ENCODE measurements at places on chromosomes 12 and 14.

GRCh38 chr14:18688346-18688745 is 87.4 kb downstream of the OR11H12 start:
- no peak for DNase-seq

DNA sequence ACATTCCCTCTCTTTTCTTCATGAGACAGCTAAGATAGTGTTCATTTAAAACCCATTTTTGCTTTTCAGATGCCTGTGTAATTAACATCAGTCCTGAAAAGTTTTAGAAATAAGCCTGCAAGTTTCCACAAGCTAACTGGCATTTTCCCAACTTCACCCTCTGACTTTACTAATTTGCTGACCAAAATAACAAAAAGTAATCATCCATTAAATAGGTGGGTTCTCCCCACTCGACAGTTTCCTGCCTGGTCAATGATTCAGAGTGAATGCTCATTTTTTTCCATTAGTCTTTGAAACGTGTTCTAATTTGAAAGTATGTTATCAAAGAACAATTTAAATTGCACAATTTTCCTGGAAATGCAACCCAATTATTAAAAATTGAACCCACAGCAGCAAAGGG is 23.6 kb downstream of the NELL2 start:
- no peak for DNase-seq

- no peak for DNase-seq
These were observed 31.4 kb downstream of the FLVCR2 start for GRCh38 chr14:75609606-75610475.

DNA sequence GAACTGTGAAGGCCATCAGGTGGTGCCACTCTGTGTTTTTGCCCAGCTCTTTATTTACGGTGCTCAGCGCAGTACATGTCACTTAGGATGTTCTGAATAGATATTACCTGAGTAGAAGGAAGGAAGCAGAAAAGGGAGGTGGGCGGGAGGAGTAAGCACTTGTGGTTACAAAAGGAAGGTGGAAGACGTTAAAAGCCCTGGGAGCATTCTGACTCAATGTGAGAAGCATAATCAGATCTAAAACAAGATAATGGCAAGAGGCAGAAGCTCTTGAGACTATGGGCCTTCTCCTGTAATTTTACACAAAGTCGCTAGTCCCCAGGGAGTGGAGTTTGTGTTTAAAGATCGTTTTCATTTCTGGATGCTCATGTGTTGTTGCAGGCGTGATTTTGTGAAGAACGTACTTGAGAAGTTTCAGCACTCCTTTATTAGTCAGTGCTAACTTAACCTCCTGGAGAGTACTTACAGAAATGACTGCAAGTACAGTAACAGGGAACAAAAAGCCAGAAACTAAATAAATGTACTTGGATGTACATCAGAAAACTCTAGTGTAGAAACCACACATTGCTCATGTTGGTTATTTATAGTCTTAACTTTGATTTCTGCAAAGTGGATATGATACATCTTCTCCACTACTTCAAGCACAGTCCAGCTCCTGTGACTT is 1523.5 kb downstream of the AACS start:
- DNase-seq: no peak

DNA sequence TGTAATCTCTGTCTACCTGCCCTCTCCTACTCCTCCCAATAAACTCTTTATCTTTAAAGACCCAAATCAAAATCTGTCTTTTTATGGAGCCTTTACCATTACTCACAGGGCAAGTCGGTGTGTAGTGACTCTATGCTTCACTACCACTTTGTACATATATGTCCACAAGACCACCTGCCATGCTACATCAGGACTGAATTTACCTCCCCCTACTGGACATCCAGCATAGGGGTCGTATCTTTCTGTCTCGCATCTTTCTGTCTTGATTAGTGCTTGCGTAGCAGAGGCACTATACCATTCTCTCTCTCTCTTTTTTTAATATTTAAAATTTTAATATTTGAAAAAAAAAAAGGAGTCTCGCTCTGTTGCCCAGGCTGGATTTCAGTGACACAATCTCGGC is 587.5 kb downstream of the SOX5 start:
- DNase-seq: no peak
